Stimulated activated CD8-positive, alpha-beta memory T cell treated with anti-CD3 and anti-CD28 coated beads, Interleukin-7, amount 100 ng/mL, for 1 hour (primary cell): ENCODE measurements at places on chromosomes 6 and 20.

GRCh38 chr6:89997456-89998445 lies 103.5 kb downstream of the GJA10 start:
- DNase-seq, result no peak

GRCh38 chr6:43150051-43150751 lies 20.9 kb upstream of the SRF start:
- DNase-seq, result no peak

GRCh38 chr6:165223101-165223500 lies 86.3 kb downstream of the C6orf118 start:
- no peak for DNase-seq

GRCh38 chr6:164749221-164750064 lies 560.0 kb downstream of the C6orf118 start:
- no peak for DNase-seq

DNA sequence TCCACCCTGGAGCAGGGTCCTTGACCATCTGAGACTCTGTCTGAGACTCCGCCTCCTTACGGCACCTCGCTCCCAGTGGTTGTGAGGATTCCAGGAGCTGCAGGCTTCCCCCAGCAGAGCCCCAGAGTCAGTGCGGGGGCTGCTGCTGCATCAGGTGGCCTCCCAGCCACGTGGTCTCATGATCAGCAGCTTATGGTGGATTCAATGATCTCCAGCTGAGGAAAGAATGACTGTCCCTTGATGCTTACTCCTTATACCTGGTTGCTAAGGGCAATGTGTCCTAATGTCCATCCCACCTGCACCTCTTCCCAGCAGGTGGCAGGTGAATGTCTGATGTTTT lies 40.0 kb downstream of the SLC22A1 start:
- no peak for DNase-seq

GRCh38 chr6:151213352-151213751 lies 26.4 kb upstream of the AKAP12 start:
- DNase-seq, result no peak

GRCh38 chr6:7912024-7912423 lies 1.4 kb upstream of the TXNDC5 start:
- no peak for DNase-seq
